ENCODE measurements at places on chromosomes 6 and 20.

DNA sequence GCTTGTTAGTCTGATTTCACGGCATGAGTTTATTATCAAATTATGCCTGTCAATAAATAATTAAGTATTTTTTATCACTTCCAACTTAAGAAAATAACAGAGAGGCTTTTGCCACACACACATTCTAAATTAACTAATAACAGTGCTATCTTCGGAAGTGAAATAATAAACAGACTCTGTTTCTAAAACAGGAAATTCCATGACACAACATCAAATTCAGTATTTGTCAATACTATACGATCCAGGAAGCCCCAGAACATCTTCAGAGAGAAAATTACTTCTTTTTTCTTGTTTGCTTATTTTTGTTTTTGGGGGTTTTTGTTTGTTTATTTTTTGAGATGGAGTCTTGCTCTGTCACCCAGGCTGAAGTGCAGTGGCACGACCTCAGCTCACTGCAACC lies 150.7 kb upstream of the PRDM1 start:
- no peak for DNase-seq

GRCh38 chr20:57558614-57559288 lies 2.2 kb upstream of the PCK1 start:
- no peak for DNase-seq

DNA sequence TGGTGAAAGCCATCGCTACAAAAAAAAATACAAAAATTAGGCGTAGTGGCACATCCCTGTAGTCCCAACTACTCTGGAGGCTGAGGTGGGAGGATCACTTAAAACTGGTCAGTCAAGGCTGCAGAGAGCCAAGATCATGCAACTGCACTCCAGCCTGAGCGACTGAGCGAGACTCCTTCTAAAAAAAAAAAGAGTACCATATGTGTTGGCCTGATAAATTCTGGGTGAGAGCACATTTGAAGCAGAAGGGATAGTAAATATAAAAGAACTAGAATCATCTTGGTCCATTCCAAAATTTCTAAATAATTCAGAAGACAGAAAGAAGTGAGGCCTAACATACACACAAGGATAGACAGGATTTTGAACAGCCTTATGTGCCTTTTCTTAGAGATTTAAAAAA lies 2.2 kb downstream of the IBTK start:
- DNase-seq, result no peak

DNA sequence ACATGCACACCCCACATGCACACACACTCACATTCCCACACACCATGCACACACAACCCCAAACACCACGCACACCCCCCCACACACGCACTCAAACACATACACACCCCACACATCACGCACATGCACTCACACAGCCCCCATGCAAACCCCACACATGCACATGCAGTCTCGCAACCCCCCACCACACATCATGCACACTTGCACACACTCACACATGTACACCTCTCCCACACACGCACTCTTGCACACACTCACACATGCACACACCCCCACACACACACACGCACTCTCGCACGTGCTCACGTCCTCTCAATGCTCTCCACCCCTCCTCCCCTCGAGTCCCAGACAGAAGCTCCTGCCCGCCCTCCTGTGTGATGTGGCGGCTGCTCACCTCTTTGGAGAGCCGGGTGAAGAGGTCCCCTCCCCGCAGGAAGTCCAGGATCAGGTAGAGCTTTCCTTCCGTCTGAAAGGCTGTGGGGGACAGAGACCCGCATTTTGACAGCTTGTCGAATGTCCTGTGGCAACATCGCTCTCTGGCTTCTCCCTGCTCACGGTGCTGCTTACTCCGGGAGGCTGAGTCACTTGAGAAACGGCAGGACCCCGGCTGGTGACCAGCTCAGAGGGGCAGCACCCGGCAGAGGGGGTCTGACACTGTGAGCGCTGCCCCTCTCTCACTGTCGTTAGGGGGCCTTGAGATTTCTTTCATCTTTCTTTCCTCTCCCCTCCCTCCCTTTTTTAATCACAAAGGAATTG lies 78.5 kb downstream of the RAMACL start:
- no peak for DNase-seq

- no peak for DNase-seq
Measured at GRCh38 chr6:46203391-46204177, 32.8 kb upstream of the ENPP5 start.

GRCh38 chr6:111265842-111266241 lies 178.5 kb downstream of the SLC16A10 start:
- DNase-seq, result no peak

GRCh38 chr20:58567437-58567836 lies 52.2 kb upstream of the APCDD1L start:
- no peak for DNase-seq

- no peak for DNase-seq
Measured at GRCh38 chr6:147262946-147263345, 58.7 kb downstream of the STXBP5 start.

DNA sequence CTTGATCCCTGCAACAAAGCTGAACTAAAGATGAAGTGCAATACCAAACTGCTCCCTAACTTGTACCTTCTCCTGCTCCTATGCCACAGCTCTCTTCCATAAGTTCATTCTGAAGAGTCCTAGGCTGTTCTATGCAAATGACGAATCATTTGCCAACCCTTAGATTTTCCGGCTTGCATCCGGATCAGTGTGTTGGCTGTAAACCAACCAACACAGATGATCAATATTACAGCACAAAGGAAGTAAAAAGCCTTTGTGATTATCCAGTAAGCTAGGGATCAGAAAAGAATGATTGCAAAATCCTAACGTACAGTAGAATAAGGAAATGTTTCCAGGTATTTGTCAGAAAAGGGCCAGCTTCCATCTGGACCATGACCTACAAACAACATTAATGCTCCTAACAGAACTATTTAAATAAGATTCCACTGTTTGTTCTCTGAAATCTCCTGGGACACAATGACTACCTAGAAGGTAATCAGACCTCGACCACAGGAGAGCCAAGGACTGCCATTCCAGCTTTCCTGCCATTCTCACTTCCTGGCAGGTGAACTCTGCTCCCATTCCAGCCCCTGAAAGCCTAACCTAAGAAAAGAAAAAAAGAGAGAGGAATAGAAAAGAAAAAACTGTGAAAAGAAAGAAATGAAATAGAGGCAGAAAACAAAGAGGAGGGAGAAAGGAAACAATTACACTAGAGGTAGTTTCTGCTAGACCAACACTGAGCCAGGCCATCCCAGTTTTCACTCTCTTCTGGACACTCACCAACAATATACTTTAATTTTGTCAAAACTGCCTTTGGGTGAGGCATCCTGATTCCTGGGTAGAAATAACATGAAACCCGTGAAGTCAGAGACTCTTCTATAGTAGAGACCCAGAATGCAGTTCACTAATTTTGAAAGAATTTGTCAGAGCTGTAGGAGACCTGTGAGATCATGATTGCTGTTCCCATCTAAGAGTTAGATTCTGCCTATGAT lies 19.7 kb downstream of the GMDS start:
- peak; percentile 11 for DNase-seq

DNA sequence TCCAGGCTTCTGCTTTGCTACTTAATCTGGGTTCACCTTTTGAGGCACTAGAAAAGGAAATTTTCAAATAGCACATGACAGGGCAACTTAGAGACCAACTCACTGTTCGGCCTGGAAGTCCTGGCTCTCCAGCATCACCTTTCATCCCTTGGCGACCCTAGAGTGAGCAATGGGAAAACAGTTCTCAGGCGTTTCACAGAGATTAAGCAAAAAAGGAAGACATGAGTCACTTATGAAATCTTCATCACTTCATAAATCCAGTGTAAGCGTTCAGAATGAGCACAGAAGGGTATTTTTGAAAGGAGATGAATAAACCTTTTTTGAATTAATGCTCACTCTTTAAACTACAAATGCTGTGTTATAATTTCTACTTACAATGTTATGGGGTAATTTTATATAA lies 104.0 kb downstream of the COL12A1 start:
- peak; percentile 87 for DNase-seq

- no peak for DNase-seq
Measured at GRCh38 chr6:30913721-30914075, 340 bp upstream of the VARS2 start.

GRCh38 chr6:94144807-94145206 lies 725.4 kb upstream of the EPHA7 start:
- DNase-seq, result no peak

DNA sequence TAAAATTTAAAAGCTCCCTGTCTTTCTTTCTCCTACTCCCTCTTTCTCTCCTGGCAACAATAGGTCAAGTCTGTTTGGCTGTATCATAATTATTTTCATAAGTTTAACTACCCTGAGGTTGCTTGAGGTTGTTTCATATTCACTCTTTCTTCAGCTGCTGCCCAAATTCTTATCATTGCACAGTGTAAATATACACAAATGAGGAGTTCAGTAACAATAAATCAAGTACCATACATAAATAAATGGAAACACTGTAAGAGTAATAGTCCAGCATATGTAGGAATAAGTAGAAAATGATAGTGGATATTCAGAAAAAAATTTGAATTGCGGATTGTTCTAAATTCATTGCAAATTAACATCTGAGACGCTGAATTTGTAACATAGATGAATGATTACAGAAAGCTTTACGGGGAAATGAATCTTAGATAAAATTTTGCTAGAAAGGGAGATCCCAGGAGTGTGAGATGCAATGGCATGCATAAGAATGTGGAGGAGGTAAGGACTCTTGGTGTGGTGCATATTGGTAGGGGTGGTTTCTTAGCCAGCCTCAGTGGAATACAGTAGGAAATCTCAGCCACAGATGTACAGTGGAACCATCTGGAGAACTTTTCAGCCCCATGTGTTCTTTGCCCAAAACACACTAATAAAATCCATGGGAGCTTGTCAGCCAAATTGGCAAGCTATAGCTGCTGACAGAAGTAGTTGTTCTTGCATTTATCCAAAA lies 480.7 kb downstream of the HTR1B start:
- no peak for DNase-seq

DNA sequence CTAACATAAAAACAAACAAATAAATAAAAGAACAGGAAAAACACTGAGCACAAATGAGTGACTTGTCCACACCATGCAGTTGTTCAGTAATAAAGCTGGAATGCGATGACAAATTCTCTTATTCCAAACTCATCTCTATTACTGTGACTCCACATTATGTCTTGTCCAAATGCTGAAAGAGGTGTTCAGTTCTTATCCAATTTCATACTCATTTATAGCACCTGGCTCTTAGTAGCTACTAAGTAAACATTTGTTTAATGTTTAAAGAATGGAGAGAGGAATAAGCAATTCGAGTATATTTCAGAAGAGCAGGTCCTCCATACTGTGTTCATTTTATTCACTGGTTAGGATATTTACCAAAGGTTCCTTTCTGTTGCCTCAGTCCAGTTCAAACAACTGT lies 439.0 kb upstream of the JAG1 start:
- DNase-seq, result peak; percentile 27

- no peak for DNase-seq
Measured at GRCh38 chr6:111651185-111652034, 45.7 kb upstream of the TRAF3IP2 start.
